ENCODE measurements at places on chromosomes 3 and 15. TPM values are rescaled to one million over a fixed set of nuclear protein-coding genes. Genes with fewer than 3 reads are reported as not detected.
A peak's percentile ranks its signal among the peaks of the same experiment; 100 is the strongest.

ATG7 gene
- total RNA-seq = 30.6 TPM

ANAPC13 gene
- total RNA-seq = 59.4 TPM

DNA sequence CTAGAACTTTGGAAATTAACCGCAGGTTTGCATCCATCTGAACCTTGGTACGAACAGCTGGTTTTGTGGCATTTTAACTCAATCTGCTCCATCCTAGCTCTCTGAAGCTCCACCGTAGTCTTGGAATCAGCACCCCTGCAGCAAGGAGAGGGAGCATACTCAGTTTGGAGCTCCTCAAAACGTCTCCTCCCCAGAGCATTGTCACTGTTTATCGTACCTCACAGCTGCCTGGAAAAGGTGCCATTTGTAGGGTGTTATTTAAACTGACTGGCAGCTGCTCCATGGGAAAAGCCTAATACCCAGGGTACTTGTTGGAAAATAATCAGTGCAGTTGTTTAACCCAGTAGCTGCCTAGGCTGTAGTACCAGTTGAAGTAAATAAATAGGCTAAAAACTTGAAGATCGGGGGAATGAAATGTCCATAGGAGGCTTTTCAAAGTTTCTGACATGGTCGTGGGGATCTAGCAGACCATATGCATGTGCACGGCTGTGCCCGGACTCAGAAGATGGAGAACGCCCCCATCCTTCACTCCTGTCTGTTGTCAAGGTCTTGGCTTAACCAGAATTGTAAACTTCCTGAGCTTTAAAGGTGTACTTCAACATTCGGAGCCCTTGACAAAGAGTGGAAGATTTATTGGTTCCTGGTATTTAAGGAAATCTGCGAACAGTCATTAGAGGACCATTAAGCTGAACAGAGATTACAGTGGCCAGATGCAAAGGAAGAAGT lies 43.9 kb downstream of the GHSR start:
- H3K4me3 ChIP-seq = no peak overlapping the region
- H3K4me1 ChIP-seq = no peaks in the 10 kb centered on the region
- H3K27ac ChIP-seq = no peak overlapping the region
- no peaks in the 10 kb centered on the region for H3K27me3 ChIP-seq
- peaks cover 11% of the 10 kb centered on the region for H3K36me3 ChIP-seq

GRCh38 chr3:88033808-88034207 lies 25.0 kb downstream of the CGGBP1 start:
- DNase-seq = no peak
- no peaks in the 10 kb centered on the region for H3K27me3 ChIP-seq
- no peak overlapping the region for H3K27ac ChIP-seq

DNA sequence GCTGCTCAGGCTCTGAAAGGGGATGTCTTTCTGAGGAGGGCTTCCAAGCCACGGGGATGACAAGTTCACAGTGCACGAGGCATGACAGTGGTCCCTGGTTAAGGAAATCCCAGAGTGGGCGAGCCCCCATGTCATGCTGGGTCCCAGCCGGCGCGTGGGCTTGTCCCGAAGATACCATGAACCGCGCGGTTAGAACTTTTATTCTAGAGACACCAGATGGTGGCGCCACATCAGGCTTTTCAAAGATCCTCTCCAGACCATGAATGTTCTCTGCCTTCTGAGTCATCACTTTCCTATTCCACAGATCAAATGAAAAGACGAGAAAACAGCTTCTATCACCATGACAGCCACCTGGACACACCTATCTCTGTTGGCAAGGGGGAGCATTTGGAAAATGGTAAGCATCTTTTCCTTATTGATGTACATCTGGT lies 227.8 kb upstream of the LYSMD4 start:
- no peak overlapping the region for H3K27ac ChIP-seq
- H3K36me3 ChIP-seq = no peaks in the 10 kb centered on the region
- DNase-seq = peak; percentile 59

DNA sequence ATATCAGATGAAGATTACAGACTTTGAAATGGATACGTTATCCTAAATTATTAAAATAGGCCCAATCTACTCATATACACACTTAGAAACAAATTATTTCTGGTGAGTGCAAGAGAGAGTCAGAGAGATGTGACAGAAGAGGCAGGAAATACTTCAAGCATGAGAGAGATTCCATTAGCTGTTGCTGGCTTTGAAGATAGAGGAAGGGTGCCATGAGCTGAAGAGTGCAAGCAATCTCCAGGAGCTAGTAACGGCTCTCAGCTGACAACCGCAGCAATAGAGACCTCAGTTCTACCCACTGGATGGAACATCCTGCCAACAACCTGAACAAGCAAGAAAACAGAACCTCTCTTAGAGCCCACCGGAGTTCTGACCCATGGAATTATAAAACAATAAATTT lies 270.7 kb upstream of the SLITRK3 start:
- H3K36me3 ChIP-seq = no peaks in the 10 kb centered on the region
- no peaks in the 10 kb centered on the region for H3K27me3 ChIP-seq
- H3K27ac ChIP-seq = no peak overlapping the region
- DNase-seq = no peak

DNA sequence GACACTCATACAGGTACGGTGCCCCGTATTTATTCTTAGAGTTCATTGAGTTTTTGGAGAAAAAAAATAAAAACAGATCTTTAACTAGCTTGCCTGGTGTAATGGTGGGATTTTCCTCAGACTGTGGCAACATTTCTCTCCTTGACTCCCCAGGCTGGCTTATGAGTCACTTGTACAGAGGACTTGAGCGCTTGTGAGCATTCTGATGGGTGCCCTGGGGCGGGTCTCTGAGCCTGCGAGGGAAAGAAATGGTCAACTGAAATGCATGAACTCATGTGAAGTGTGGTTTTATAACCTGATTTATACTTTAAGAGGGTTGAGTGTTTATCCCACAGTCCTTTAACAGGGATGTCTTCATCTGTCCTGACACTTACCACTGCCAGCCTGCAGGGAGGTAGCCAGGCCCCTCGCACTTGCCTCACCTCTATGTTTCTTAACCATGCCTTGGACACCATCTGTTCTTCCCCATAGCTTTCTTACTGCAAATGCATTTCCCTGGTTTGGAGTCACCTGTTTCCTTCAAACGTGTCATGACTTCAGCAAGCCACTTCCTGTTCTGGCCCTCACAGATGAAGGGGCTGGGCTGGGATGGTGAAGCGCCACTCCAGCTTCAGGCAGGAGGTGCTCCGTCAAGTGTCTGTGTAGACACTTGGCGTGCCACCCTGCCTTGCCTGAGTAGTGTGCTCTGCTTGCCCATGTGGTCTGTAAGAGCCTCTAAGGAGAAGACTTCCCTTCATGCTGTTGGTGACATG lies 118.7 kb downstream of the PDE8A start:
- DNase-seq = no peak
- H3K27me3 ChIP-seq = no peaks in the 10 kb centered on the region
- H3K27ac ChIP-seq = no peak overlapping the region
- peaks cover 8% of the 10 kb centered on the region for H3K4me1 ChIP-seq
